NCI-H2171 treated with DMSO at 0.1 percent for 48 hours (cell line): ENCODE measurements at places on chromosomes 16 and 17.
A peak's percentile ranks its signal among the peaks of the same experiment; 100 is the strongest.

DNA sequence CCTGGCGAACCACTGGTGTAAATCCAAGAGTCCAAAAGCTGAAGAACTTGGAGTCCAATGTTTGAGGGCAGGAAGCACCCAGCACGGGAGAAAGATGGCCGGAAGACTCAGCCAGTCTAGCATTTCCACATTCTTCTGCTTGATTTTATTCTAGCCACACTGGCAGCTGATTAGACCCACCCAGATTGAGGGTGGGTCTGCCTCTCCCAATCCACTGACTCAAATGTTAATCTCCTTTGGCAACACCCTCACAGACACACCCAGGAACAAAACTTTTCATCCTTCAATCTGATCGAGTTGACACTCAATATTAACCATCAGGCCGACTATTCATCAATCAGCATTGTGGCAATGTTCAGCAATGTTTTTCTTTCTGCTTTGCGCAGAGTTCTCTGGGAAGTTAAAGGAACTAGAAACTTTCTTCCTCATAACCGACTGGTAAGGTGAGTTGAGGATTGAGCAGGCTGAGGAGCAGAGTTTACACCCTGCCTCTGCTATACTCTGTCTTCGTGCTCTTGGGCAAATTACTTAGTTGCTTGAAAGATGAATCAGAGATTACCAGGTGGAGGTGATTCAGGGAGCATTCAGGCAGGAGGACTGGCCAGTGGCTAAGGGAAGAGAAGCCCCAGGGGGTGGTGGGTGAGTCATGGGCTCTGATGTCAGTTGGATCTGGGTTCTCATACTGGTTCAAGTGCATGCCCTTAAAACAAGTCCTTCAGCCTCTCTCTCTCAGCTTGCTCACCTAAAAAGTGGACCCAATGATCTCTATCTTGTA, 28.2 kb upstream of the BRD7 start:
- DNase-seq, result no peak

DNA sequence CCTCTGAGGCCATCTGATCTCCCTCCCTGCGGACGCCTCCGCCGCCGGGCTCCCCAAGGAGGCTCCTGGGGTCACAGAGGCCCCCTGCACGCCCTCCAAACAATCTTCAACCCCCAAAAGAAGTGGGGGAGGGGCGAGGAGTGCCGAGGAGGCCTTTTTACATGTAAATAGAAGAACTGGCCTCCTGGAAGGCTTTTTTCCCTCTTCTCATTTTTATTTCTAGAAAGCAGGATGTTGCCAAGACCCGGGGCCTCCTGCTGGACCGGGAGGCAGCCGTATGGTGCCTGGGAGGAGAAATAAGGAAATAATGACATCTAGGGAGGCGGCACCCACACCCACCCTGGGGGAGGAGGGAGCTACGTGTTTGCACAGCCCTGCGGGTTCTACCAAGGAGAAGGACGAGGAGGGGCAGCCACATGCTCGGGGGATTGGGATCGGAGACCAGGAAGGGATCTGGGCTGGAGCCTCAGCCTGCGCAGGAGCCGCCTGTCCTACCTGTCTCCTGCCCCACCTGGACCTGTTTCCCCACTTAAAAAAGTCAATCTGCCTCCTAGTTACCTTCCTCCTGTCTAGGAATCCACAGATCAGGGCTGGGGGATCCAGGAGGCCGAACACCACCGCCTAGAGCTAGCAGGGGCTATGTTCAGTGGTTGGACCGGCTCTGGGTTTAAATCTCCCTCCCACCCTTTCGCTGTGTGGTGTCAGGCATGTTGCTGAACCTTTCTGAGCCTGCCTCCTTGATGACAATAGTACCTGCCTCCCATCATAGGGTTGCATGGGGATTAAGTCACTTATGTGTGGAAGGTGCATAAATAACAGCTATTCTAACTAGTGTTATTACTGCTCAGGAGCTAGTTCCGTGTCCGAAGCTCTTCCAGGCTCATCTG, 175.7 kb upstream of the GSE1 start:
- DNase-seq, result peak; percentile 98

- no peak for DNase-seq
Measured at GRCh38 chr16:53805113-53805512, 101.2 kb downstream of the FTO start.

GRCh38 chr16:6008670-6009069, 911.1 kb upstream of the EEF2KMT start:
- no peak for DNase-seq

- no peak for DNase-seq
Measured at GRCh38 chr17:17931159-17931558, 41.0 kb downstream of the TOM1L2 start.

GRCh38 chr16:56506941-56507340, 12.9 kb downstream of the BBS2 start:
- no peak for DNase-seq

DNA sequence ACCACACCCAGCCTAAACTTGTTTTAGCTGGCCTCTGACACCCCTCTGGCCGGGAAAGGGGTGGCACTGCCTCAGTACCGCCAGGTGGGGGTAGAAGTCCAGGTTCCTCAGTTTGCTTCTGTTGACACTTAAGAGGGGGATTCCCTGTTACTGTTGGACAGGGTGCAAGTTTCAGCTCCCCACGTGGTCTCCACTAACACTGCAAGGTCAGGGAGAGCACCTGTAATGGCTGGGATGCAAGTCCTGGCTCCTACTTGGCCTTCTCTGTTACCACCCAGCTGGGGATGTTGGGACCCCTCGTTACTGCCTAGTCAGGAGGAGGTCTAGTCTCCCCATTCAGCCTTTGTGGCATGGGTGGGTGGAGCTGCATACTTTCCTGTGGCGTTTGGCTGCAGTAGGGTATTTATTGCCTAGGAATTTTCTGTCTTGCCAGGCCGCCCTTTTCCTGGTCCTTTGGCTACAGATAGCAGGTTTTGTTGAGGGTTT, 10.6 kb upstream of the MFAP4 start:
- no peak for DNase-seq

GRCh38 chr17:66720567-66720966, 114.3 kb upstream of the CACNG5 start:
- no peak for DNase-seq

GRCh38 chr17:55585629-55586028, 74.4 kb upstream of the SMIM36 start:
- no peak for DNase-seq

DNA sequence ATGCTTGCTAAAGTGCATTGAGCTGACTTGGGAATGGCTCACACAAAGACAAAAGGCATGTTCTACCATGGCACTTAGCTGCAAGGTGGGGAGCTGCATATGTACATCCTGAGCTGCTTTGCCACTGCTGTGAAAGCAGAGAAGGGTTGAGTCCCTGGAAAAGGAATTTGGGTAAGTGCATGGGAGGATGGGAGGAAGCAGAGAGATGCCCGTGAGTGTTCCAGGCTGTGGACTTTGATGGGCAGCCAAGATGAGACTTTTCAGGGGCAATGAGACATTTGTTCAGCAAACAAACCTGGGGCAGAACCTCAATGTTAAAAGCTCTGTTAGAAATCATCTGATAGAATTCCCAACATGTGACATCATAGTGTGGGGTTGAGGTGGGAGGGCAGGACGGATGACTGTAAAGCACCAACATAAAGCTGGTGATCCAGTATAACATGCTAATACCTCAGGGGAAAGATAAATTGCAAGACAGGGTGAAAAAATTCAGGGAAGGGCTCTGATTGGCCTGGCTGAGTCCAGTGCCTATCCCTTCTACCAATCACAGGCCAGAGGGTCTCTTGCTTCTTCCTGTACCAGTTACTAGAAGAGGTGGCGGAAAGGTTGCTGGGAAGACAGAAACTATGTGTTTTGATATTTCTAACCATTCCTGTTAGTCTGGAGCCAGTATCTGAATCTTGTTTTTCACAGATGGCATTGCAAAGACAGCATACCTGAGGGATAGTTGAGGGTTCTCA, 163.2 kb downstream of the UTP18 start:
- no peak for DNase-seq

GRCh38 chr17:30273373-30273772, 18.4 kb downstream of the BLMH start:
- peak; percentile 83 for DNase-seq

- peak; percentile 77 for DNase-seq
Measured at GRCh38 chr16:76900285-76901263, 290.4 kb upstream of the MON1B start.

DNA sequence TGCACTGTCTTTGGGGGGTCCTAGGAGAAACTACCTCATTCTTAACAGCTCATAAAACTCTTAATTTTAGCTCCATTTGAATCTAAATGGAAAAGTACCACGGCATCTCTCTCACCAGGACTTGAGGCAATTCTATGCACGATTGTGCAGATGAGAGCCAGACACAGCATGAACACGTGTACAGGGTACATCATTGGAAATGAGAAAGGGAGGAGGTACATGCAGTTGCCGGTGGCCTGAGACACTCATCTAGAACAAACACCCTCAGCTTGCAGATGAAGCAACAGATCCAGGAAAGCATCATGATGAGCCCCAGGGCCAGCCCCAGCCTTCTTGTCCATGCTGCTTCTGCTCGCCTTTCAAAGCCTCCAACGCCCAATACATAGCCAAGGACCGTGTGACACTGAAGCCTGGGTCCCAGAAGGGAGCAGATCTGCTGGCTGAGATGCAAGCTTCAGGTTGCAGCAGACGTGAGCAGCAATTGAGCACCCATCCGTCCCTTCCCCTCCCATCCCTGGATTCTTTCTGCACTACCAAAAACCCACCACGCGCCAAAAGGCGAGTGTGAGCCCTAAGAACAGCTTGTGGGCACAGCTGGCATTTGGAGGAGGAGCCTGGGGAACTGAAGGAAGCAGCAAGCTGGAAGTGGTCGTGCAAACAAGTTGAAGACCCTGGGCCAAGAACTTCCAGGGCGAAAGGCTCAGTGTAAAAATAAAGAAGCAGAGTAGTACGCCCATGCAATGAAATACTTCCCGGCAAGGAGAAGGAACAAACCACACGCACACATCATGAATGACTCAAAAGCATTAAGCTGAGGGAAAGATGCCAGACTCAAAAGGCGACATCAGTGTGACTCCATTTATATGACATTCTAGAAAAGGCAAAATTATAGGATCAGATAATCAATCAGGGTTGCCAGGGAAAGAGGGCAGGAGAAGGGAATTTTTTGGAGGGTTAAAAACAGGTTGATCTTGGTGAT, 7.3 kb upstream of the RCVRN start:
- peak; percentile 8 for DNase-seq

DNA sequence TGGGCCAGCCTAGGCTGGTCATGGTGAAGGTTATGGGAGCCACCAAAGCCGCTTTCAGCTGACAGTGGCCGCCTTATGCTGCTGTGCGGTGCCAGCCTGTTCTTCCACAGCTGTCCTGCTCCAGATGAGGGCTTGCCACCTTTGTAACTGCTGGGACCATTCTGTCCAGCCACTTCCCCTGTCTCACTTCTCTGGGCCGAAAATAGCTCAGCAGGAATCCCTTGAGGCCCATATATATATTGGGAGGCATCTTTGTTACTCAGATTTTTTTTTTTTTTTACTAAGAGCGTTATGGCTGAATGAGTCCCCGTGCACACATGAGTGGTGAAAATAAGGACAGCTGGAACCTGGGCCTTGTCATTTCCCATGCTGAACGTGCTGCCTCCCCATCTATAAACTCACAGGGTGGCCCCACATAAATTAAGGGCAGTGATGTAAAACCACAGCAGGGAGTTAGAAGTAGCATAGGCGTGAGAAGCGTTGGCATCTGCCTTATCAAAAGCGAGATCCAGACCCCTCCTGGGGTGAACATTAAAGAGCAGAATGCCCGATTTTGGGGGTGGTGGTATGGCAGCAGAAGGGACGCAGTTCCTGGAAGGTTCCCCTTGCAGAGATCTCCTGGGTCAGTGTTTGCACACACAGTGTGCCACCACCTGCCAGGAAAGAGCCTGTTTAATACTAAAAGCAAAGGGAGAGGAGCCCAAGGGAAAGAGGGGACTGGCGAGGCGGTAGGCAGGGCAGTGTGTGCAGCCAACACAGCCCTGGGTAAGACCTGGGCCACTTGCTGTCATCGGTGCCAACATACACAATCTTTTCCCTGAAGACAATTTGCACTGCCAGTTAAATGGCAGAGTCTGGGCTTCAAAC, 57.8 kb downstream of the USP43 start:
- DNase-seq, result no peak

- no peak for DNase-seq
Measured at GRCh38 chr16:88785106-88785924, at the start of gene PIEZO1. Gene PIEZO1 (minus strand): TSS chr16:88785220. CDS start chr16:88784964, 256 bp downstream.

DNA sequence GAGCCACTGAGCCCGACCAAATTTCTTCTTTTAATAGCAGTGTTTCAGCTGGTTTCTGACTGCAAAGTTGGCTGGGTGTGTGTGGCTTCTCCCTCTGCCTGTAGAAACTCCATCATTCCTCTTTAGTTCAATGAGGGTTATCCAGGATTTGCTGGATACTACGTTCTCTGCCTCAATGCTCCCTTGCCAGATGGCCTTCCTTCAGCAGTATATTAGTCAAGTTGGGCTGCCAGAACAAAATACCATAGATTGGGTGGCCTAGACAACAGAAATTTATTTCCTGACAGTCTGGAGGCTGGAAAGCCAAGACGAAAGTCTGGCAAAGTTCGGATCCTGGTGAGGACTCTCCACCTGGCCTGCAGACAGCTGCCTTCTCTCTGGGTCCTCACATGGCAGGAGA, 103.7 kb downstream of the NOG start:
- DNase-seq, result no peak

GRCh38 chr16:85673529-85674417, 15.0 kb downstream of the GINS2 start:
- DNase-seq, result peak; percentile 91

- DNase-seq, result no peak
Measured at GRCh38 chr17:49312722-49313121, 49.3 kb downstream of the ZNF652 start.

DNA sequence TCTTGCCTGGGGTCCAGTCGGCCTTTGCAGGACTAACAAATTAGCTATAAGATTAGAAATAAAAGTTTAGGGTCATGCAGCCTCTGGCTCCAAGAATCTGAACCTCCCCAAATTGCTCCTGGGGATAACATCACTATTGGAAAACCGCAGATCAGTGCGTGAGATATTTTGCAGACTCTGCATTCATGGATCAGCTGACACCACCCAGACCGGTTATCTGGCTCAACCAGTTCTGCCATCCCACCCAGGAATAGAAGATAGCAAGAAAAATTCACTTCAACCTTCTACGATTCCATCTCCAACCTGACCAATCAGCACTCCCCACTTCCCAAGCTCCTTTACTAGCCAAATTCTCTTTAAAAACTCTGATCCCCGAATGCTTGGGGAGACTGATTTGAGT, 4.3 kb upstream of the PGS1 start:
- no peak for DNase-seq

- no peak for DNase-seq
Measured at GRCh38 chr16:2702871-2703745, 16.9 kb downstream of the PRSS27 start.

GRCh38 chr16:66542396-66542795, 7.5 kb downstream of the TK2 start:
- no peak for DNase-seq

DNA sequence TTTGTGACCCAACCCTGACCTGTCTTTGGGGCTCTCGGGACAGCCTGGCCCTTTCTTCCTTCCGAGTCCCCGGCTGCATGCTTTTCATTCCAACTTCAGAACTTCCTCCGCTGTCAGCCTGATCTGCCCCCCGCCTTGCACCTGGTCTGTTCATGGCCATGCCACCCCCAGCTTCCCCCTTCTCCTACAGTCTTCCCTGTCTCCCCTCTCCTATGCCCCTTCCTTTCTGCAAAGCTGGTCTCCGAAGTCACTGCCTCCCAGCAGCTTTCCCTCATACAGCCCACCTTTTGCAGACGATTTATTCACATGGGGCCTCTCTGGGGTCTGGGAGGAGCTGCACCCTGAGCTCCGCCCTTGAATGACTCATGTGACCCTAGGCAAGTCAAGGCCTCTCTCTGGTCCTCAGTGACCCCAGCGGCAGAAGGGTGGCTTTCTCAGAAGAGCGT, 47.1 kb upstream of the SDK2 start:
- DNase-seq, result no peak
